ENCODE measurements at places on chromosomes 7 and 10. TPM values are rescaled to one million over a fixed set of nuclear protein-coding genes. Genes with fewer than 3 reads are reported as not detected.
A peak's percentile ranks its signal among the peaks of the same experiment; 100 is the strongest.

DNA sequence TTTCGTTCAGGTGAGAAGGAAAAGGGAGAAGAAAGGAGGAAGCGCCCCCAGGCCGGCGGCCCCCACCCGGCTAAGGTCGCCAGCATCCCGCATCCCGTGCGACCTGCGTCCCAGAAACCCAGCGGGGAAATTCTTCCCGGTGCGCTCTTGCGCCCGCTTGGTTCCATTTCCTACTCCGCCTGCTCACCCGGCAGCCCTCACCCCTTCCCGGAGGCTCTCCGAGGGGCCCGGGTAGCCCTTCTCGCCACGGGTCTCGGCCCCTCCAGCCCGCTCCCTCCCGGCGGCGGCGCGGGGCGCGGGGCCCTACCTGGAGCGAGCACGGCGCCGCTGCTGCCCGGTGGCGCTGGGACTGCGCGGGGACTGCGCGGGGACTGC is at the start of gene PRKCQ:
Gene PRKCQ, minus strand, starts transcription at position 373 of the 375 bp plus-strand sequence. CDS start 65,141 bp downstream, outside the sequence.
- H3K27me3 ChIP-seq, result no peaks in the 10 kb centered on the region
- peak within 1 kb of the TSS; percentile 95 for H3K27ac ChIP-seq
- H3K36me3 ChIP-seq, result peaks cover 67% of the 10 kb centered on the region
- peaks cover 67% of the 10 kb centered on the region for H3K4me1 ChIP-seq
- H3K4me3 ChIP-seq, result peak within 1 kb of the TSS; percentile 95

- H3K4me3 ChIP-seq, result no peak overlapping the region
- H3K4me1 ChIP-seq, result no peaks in the 10 kb centered on the region
- H3K27ac ChIP-seq, result no peak overlapping the region
- DNase-seq, result no peak
- no peaks in the 10 kb centered on the region for H3K36me3 ChIP-seq
Measured at GRCh38 chr10:77308084-77308732, 329.4 kb downstream of the KCNMA1 start.

DNA sequence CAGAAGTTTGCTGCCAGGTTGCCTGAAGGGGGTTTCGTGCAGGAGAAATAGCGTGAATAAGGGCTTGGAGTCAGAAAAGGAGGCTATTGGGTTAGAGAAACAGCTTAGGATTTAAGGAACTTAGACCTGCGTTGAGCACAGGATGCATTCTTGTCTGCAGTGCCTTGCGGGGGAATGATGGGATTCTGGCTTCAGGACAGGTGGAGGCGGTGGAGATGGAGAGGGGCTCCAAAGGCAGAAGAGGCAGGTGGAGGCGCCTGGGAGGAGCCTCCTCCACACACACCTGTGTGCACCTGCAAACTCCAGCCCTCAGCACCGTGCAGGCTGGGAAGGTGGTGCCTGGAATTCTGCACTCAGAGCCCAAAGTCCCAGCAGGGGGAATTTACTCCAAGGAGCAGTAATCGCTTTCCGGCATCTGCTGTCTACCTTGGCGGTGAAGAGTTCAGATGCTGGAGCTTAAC is 1.8 kb downstream of the CLIP2 start:
- H3K27me3 ChIP-seq, result peaks cover 42% of the 10 kb centered on the region
- H3K4me3 ChIP-seq, result peak overlapping the region; percentile 2
- no peak for DNase-seq
- H3K27ac ChIP-seq, result no peak overlapping the region
- no peaks in the 10 kb centered on the region for H3K36me3 ChIP-seq

DNA sequence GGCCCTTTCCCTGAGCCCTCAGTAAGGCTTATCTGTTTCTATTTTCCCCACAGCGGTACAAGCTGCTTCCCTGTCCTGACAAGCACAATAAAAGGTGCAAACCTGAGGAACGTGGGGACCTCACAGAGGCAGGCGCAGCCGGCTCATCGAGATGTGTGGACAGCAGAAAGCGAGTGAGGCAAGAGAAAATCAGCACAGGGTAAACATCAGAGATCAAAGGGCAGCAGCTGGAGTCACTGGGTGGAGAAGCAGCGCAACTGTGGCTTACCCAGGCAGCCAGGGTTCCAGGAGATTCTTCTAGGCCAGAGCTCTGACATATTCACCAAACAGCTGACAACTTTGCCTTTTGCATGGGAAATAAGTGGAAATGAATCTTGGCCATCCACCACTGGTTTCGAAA is 212.6 kb downstream of the WDR11 start:
- no peaks in the 10 kb centered on the region for H3K27me3 ChIP-seq
- H3K4me1 ChIP-seq, result no peaks in the 10 kb centered on the region
- no peak overlapping the region for H3K4me3 ChIP-seq
- DNase-seq, result no peak

GRCh38 chr10:124562425-124563060 is 100.9 kb downstream of the LHPP start:
- no peak for DNase-seq
- no peak overlapping the region for H3K4me3 ChIP-seq
- H3K36me3 ChIP-seq, result no peaks in the 10 kb centered on the region

- peaks cover 18% of the 10 kb centered on the region for H3K4me1 ChIP-seq
- H3K27me3 ChIP-seq, result peaks cover 3% of the 10 kb centered on the region
- no peak overlapping the region for H3K4me3 ChIP-seq
- no peak overlapping the region for H3K27ac ChIP-seq
- DNase-seq, result peak; percentile 16
- H3K36me3 ChIP-seq, result no peaks in the 10 kb centered on the region
Measured at GRCh38 chr7:129089521-129090212, 34.8 kb upstream of the TNPO3 start.

GRCh38 chr10:7563368-7563767 is 103.4 kb downstream of the ITIH5 start:
- no peaks in the 10 kb centered on the region for H3K36me3 ChIP-seq
- no peak for DNase-seq
- no peaks in the 10 kb centered on the region for H3K4me1 ChIP-seq
- H3K27ac ChIP-seq, result no peak overlapping the region

DNA sequence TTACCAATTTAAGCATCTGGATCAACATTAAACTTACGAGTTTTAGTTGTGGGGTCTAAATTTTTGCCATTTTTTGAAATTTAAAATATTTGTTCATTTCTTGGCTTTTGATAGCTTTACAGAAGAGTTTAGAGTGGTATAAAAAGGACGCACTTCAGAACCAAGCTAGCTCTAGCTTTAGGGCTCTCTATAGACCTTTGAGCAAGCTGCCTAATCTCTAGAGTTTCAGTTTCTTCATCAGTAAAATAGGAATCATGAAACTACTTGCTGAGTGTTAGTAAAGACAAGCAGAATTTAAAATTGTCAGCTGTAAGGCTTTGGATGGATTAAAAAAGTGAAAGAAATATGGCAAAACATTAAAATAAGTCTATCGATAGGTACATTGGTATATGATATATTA is 266.5 kb downstream of the IPMK start:
- no peak overlapping the region for H3K4me3 ChIP-seq
- DNase-seq, result no peak
- no peak overlapping the region for H3K27ac ChIP-seq
- no peaks in the 10 kb centered on the region for H3K36me3 ChIP-seq
- no peaks in the 10 kb centered on the region for H3K4me1 ChIP-seq

- no peaks in the 10 kb centered on the region for H3K27me3 ChIP-seq
- peaks cover 88% of the 10 kb centered on the region for H3K36me3 ChIP-seq
- DNase-seq, result no peak
Measured at GRCh38 chr7:139046143-139046542, 10.3 kb upstream of the ZC3HAV1L start.

- no peak for DNase-seq
- H3K27ac ChIP-seq, result no peak overlapping the region
- H3K4me1 ChIP-seq, result no peaks in the 10 kb centered on the region
Measured at GRCh38 chr10:93006435-93007039, 54.1 kb upstream of the CYP26C1 start.

- DNase-seq, result peak; percentile 54
- peak overlapping the region; percentile 88 for H3K4me3 ChIP-seq
- H3K36me3 ChIP-seq, result peaks cover 3% of the 10 kb centered on the region
- peak overlapping the region; percentile 87 for H3K27ac ChIP-seq
- peaks cover 23% of the 10 kb centered on the region for H3K4me1 ChIP-seq
- no peaks in the 10 kb centered on the region for H3K27me3 ChIP-seq
Measured at GRCh38 chr7:1532456-1533254, 2.2 kb downstream of the MAFK start.

DNA sequence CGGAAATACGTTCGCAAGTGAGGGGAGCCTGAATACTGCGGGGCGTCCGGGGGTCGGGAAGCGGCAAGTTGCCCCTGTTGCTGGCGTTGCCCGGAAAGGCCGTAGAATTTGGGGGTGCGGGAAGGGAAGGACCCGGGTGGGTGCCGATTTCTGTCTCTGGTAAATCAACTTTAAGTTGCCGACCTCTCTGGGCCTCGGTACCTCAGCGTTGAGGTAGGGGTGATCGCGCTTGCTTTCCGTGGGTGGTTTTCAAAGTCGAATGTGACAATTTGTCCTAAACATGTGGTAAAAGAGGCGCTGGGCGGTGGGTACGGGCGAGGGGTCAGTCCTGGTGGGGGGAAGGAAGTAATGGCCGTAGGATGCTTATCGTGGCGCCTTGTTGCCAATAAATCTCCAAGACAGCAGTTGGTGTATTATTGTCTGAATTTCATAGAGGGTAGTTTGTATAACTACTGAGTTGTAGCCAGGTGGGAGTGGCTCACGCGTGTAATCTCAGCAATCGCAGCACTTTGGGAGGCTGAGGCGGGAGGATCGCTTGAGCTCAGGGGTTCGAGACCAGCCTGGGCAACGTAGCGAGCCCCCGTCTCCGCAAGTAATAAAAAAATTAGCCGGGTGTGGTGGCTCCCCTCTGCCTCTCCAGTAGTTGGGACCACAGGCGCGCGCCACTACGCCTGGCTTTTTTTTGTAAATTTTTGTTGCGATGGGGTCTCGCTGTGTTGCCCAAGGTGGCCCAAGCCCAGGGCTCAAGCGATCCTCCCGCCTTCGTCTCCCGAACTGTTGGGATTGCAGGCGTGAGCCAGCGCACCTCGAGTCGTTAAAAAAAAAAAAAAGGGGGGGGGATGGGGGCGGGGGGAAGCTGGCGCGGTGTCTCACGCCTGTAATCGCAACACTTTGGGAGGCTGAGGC is 644 bp downstream of the BUD23 start:
- H3K4me3 ChIP-seq, result peak overlapping the region; percentile 97
- no peaks in the 10 kb centered on the region for H3K27me3 ChIP-seq
- H3K36me3 ChIP-seq, result peaks cover 44% of the 10 kb centered on the region
- H3K4me1 ChIP-seq, result peaks cover 27% of the 10 kb centered on the region

DNA sequence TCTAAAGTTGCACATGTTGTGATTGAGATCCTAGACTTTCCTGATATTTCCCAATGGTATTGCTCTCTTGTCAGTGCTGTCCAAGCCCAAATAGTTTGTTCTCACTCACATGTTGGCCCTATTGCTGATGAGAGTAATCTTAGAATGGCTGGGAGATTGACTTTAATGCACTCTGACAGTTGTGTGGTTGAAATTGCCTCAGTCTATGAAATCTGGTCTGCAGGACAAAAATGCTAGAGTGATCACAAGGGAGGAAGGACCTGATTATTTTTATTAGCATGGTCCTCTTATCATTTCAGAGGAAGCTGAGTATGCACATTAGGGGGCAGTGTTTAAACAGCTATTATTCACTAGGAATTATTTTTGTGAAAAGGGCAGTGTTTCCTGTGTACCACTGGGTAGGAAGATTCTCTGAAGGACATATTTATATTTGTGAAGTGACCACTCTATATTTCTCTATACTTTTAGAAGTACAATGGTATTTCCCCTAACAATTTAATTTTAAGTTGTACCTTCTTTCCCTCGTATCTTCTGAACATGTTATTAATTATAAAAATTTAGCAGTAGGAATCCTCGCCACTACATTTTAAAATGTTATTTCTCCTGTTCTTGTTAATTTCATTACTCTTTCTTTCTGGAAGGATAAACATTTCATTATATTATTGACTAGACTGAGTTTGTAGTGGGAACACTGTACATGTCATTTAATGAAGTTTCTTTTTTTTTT is 64.4 kb downstream of the SUGCT start:
- DNase-seq, result no peak
- no peaks in the 10 kb centered on the region for H3K4me1 ChIP-seq
- H3K27me3 ChIP-seq, result no peaks in the 10 kb centered on the region
- no peaks in the 10 kb centered on the region for H3K36me3 ChIP-seq

- H3K4me1 ChIP-seq, result no peaks in the 10 kb centered on the region
- no peaks in the 10 kb centered on the region for H3K27me3 ChIP-seq
- no peak for DNase-seq
- H3K36me3 ChIP-seq, result no peaks in the 10 kb centered on the region
Measured at GRCh38 chr7:88485821-88486220, 179.1 kb upstream of the STEAP4 start.

DNA sequence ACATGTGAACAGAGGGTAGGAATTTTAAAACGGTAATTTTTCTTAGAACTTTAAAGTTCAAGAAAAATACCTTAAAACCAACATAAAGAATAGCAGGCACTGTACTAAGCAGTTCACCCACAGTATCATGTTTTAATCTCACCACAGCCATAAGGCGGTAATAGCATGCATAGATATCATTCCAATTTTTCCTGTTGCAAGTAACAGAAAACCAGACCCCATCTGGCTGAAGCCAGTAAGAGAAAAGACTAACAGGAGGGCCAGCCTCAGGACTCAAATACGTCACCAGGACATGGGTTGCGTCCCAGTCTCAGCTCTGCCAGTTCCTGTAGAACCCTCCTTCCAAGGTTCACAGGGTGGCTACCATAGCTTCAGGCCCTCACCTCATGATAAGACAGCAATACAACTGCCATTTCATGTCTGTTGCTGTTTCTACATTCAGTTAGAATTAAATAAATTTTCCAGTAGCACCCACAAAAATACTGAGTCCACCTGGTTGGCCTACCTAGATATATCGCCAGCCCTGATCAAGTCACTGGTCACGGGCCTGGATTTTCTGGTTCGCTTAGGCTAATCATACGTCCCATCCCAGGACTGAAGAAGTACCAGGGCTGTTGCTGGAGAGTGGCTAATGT is 2.0 kb upstream of the RNF32 start:
- H3K4me3 ChIP-seq, result peak overlapping the region; percentile 97
- peaks cover 36% of the 10 kb centered on the region for H3K4me1 ChIP-seq
- H3K27ac ChIP-seq, result peak overlapping the region; percentile 94
- peaks cover 36% of the 10 kb centered on the region for H3K36me3 ChIP-seq
- no peak for DNase-seq

MBLAC1 gene
- total RNA-seq, result 2.8 TPM

GARIN1A gene
- total RNA-seq, result 0.48 TPM

GRCh38 chr10:103855852-103856796 is 748 bp upstream of the SH3PXD2A start:
- peaks cover 12% of the 10 kb centered on the region for H3K4me1 ChIP-seq
- DNase-seq, result no peak
- peaks cover 64% of the 10 kb centered on the region for H3K27me3 ChIP-seq
- peak overlapping the region; percentile 51 for H3K4me3 ChIP-seq
- H3K27ac ChIP-seq, result no peak overlapping the region

GRCh38 chr10:23608926-23609325 is 170.1 kb downstream of the OTUD1 start:
- no peak for DNase-seq
- H3K36me3 ChIP-seq, result no peaks in the 10 kb centered on the region
- H3K27me3 ChIP-seq, result no peaks in the 10 kb centered on the region
- no peaks in the 10 kb centered on the region for H3K4me1 ChIP-seq
- H3K27ac ChIP-seq, result no peak overlapping the region
- no peak overlapping the region for H3K4me3 ChIP-seq

- H3K36me3 ChIP-seq, result no peaks in the 10 kb centered on the region
- no peaks in the 10 kb centered on the region for H3K4me1 ChIP-seq
- H3K27me3 ChIP-seq, result peaks cover 4% of the 10 kb centered on the region
- no peak overlapping the region for H3K4me3 ChIP-seq
- DNase-seq, result no peak
- no peak overlapping the region for H3K27ac ChIP-seq
Measured at GRCh38 chr7:135522509-135522908, 12.6 kb upstream of the CNOT4 start.

DENND2A gene
- total RNA-seq, result not detected

- DNase-seq, result no peak
- no peaks in the 10 kb centered on the region for H3K36me3 ChIP-seq
- H3K4me3 ChIP-seq, result no peak overlapping the region
- H3K27me3 ChIP-seq, result no peaks in the 10 kb centered on the region
- H3K27ac ChIP-seq, result no peak overlapping the region
- no peaks in the 10 kb centered on the region for H3K4me1 ChIP-seq
Measured at GRCh38 chr10:17984056-17984455, 32.3 kb downstream of the SLC39A12 start.
